Stimulated activated CD4-positive, alpha-beta T cell treated with anti-CD3 and anti-CD28 coated beads, Interleukin-15, amount 100 ng/mL, for 1 hour (primary cell): ENCODE measurements at places on chromosomes 6 and 20.

GRCh38 chr20:22524393-22525015 lies 59.9 kb downstream of the FOXA2 start:
- DNase-seq: no peak

DNA sequence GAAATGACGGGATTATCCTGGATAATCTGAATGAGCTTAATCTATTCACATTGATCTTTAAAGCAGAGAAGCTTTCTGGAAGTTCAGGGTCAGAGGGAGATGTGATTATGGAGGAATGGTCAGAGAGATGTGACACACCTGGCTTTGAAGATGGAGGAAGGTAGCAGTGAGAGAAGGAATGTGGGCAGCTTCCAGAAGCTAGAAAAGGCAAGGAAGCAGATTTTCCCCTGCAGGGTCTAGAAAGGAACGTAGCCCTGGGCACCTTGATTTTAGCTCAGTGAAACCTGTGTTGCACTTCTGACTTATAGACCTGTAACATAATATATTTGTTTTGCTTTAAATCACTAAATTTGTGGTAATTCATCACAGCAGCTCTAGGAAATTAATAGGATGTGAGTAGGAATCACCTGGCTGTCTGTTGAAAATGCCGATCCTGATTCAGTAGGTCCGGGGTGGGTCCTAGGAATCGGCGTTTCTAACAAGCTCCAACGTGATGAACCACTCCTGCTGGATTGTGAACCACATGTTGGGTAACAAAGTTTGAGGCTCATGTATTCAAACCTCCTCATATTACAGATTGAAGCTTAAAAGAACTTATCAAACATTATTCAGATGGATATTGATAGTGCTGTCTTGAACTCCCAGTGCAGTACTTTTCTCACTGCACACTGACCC lies 157.0 kb downstream of the GJA1 start:
- DNase-seq: no peak

DNA sequence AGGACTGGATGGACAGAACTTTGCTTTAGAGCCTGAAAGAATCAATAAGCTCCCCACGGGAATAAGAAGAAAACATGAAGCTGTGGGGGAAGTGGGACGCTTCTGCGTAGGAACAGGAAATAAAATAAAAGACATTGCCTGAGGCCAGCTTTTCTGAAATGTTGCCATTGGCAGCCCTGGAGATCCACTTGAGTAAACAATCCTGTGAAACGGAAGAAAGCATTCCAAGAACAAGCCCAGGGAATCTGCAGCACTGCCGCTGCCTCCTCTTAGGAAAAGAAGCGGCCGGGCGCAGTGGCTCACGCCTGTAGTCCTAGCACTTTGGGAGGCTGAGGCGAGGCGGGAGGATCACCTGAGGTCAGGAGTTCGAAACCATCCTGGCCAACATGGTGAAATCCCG lies 182.3 kb upstream of the RALGAPA2 start:
- DNase-seq: no peak

GRCh38 chr20:32456869-32457478 lies 98.8 kb downstream of the ASXL1 start:
- DNase-seq: no peak

- no peak for DNase-seq
Observed at GRCh38 chr6:29519291-29520010, 31.7 kb upstream of the MAS1L start.

DNA sequence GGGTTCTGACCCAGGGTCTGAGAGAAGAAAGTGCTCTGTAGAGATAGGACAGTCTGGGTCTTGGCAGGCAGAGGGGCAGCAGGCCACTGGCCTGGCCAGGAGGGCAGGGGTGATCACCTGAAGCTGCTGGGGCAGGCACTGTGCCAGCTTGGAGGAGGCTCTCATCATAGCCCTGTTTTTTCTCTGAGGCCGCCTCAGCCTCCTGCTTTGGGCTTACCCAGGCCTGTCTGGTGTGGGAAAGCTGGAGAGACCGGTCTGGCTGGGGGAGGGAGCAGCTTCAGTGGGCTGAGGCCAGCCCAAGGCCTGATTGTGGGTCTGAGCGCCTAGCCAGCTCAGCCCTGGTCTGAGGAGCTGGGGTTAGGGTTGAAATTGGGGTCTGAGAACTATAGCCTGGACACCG lies 3.9 kb downstream of the LPIN3 start:
- DNase-seq: no peak

DNA sequence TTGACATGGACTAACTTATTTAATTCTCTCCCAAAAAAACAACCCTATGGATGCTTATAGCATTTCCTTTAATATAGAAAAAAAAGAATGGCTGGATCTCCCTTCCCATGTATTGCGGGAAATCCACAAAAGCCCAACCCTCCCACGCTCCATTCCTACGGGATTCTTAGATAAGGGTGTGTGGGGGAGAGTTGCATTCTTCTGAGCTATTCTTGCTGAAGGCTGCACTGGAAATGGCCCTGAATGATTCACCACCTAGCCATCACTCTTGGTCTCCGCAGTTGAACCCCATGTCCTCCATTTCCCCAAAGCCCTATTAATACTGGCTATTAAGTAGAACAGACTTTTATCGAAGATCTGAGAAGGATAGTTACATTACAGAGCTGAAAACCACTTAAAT lies 41.9 kb upstream of the ADGRF5 start:
- DNase-seq: no peak

DNA sequence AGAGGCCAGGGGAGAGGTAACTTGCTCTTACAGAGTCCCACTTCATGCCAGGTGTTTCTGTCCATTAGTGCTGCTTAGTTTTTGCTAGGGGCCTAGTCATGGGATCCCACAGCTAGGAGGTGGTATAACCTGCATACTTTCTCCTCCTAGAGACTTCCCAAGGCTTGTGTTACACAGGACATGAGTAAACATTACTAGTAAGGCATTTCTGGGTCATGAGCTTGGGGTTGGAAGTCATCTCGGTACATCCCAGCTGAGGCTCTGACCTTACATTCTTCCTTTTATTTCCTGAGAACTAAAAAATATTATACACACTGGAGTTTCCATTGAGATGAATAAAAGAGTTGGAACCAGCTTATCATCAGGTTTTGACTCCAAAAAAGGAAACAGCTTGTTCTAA lies 20.9 kb upstream of the PNPLA1 start:
- DNase-seq: no peak

- DNase-seq: peak; percentile 24
Observed at GRCh38 chr6:36599791-36600209, 5.6 kb downstream of the SRSF3 start.

GRCh38 chr6:81925201-81925600 lies 172.7 kb upstream of the TENT5A start:
- DNase-seq: no peak

DNA sequence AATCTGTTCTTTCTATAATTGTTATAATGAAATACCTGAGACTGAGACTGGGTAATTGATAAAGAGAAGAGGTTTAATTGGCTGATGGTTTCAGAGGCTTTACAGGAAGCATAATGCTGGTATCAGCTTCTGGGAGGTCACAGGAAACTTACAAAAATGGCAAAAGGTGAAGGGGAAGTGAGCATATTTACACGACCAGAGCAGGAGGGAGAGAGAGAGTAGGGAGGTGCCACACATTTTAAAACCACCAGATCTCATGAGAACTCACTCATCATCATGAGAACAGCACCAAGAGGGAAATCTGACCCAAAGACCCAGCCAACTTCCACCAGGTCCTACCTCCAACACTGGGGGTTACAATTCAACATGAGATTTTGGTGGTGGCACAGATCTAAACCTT lies 2.6 kb upstream of the SIRPB1 start:
- DNase-seq: no peak

DNA sequence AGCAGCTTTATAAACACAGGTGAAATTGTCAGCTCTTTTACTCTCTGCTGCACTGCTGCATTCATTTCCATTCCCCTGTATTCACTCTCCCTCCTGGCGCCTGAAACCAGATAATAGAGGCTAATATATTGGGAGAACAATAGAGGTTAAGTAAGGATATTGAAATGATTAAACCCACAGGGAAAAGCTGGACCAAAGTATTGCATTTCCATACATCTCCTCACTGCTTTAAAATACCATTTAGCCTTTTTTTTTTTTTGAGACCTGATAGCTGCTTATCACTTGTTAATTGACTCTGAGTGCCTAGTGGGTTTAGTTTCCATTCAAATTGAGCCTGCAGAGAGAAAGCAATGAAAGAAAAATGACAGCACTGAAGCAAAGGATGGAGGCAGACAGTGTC lies 540.5 kb upstream of the IMPG1 start:
- DNase-seq: no peak

GRCh38 chr6:135354407-135354806 lies 143.1 kb downstream of the AHI1 start:
- no peak for DNase-seq

- no peak for DNase-seq
Observed at GRCh38 chr20:24535941-24536730, 66.7 kb downstream of the SYNDIG1 start.

GRCh38 chr6:22451962-22452361 lies 117.4 kb upstream of the HDGFL1 start:
- DNase-seq: no peak

GRCh38 chr20:63295422-63295821 lies 2.4 kb downstream of the COL20A1 start:
- no peak for DNase-seq

DNA sequence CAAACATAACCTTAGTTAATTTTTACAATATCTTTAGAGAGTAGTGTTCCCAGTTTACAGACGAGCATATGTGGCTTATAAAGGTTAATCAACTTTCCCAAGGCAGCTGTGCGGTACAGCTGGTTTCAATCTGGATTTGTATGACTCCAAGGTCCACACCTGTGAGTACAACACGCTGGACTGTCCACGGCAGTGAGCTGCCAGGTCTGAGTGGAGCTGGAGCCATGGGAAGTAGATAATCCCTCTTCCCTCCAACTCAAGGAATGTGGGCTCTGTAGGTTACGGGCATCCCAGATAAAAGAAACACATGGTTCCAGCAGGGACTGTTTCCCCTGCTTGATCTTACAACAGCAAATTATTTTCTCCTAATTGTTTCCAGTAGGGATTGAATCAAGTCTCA lies 102.2 kb downstream of the SOD2 start:
- no peak for DNase-seq

DNA sequence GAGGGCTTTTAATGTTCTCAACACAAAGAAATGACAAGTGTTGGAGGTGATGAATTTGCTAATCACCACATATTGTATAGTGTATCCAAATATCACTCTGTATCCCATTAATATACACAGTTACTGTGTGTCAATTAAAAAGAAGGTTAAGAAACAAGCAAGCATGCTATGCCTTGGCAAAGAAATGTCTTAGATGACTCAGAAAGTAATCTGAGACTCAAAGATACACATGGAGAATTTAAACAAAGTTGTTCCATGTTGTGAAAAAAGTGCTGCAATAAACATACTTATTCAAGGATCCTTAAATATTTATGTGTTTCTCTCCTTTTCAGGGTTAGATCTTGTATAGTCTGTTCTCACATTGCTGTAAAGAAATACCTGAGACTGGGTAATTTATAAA lies 300.9 kb downstream of the DHX35 start:
- no peak for DNase-seq

- no peak for DNase-seq
Observed at GRCh38 chr6:75158176-75158575, 47.7 kb downstream of the COL12A1 start.

DNA sequence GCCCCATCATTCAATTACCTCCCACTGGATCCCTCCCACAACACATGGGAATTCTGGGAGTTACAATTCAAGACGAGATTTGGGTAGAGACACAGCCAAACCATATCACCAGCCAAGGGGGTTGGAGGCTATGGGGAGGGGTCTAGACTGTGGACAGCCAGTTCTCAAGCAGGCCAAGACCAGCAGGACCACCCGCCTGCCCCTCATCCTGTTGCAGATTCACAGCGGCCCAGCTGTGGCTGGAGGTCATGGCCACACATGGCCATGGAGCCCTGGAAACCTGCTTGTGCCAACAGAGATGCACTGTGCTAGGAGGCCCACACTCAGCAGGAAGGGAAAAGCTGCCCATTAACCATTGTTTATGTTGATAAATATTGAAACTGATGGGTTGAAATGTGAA lies 240.5 kb downstream of the TTLL2 start:
- DNase-seq: no peak

DNA sequence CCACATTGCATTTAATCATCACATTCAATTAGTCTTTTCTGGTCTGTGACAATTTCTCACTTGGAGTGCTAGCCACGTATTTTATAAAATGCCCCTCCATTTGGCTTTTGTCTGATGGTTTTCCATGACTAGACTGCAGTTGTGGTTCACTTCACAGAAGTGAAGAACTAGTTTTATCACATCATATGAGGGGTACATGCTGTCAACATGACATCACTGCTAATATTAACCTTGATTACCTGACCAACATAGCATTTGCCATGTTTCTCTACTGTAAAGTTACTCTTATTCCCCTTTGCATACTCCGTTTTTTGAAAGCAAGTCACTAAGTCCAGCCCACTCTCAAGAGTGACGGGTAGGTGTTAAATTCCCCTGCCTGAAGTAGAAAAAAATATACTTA lies 48.0 kb upstream of the COL10A1 start:
- no peak for DNase-seq

- DNase-seq: no peak
Observed at GRCh38 chr6:2665146-2666070, 85.3 kb downstream of the MYLK4 start.

DNA sequence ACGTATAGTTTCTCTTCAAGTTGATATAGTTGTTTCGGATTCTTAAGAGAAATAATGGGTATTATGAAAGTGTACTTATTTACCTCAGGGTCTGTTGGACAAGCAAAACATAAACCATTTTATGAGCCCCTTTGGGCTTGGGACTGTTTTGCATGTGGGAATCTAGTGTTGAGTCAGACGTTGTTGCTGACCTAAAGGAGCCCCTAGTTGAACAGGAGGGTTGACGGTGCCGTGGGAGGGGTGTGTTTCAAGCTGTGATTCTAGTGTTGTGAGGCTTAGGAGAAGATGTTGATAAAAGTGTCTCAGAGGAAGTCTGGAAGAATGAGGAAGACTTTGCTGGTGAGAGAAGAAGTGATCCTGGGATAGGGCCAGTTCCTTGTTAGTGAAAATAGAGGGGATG lies 140.0 kb downstream of the ARID1B start:
- DNase-seq: no peak

- DNase-seq: no peak
Observed at GRCh38 chr6:148021165-148021564, 321.5 kb upstream of the SASH1 start.

GRCh38 chr20:53926428-53927028 lies 143.9 kb downstream of the BCAS1 start:
- DNase-seq: no peak

GRCh38 chr6:53119772-53120409 lies 28.8 kb downstream of the GCM1 start:
- no peak for DNase-seq

- no peak for DNase-seq
Observed at GRCh38 chr6:168268755-168269154, 50.8 kb downstream of the DACT2 start.

DNA sequence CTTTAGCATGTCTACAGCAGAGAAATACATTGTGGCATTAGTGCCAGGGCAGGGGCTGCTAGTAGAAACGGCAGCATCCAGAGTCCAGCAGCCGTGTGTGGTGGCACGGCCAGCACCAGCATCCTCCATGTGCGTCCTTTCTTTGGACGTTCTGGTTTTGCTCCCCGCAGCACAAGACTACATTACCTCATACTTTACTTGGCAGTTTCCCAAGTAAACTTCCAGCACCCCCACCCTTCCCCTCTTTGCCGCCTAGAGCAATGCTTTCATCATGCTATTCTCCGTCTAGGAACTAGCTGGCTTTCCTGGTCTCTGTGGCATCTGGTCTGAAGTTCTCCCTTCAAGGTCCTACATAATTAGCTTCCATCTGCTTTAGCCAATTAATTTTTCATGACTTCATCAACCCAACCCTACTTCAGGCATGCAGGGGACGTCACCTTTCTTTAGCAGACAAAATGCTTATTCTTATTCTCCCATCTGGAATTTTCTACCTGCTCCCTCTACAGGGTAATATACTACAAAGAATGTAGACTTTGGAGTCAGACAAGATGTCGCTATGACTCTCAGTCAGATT lies 67.6 kb downstream of the BLOC1S5 start:
- no peak for DNase-seq
